Epithelial cell of umbilical artery (primary cell): ENCODE measurements at places on chromosomes 7 and 10. TPM values are rescaled to one million over a fixed set of nuclear protein-coding genes. Genes with fewer than 3 reads are reported as not detected.

Gene SH2D4B
- total RNA-seq = under 0.01 and 0.30 TPM in 2 replicates

Gene BAZ1B
- 43.5 and 58.8 TPM in 2 replicates for total RNA-seq

Gene DNAJB6
- total RNA-seq = 107 and 134 TPM in 2 replicates

Gene RNF148
- 0.32 and 1.1 TPM in 2 replicates for total RNA-seq

Gene DDX50
- 52.6 and 63.5 TPM in 2 replicates for total RNA-seq

Gene GBX1
- not detected in 2 replicates for total RNA-seq

Gene CYP3A7
- total RNA-seq = not detected in 2 replicates

Gene RHBDD2
- 8.8 and 11.0 TPM in 2 replicates for total RNA-seq

Gene AZGP1
- not detected in 2 replicates for total RNA-seq

Gene TMEM139
- total RNA-seq = under 0.01 and 0.61 TPM in 2 replicates

Gene GRK5
- total RNA-seq = 22.1 and 26.3 TPM in 2 replicates

Gene GIMAP5
- 4.2 and 8.1 TPM in 2 replicates for total RNA-seq

Gene MMD2
- total RNA-seq = not detected in 2 replicates

Gene GSTO2
- total RNA-seq = 0.32 and 0.91 TPM in 2 replicates

Gene CLIP2
- total RNA-seq = 25.5 and 29.9 TPM in 2 replicates

Gene IGF2BP3
- 129 and 161 TPM in 2 replicates for total RNA-seq

Gene SP8
- not detected in 2 replicates for total RNA-seq

Gene CRPPA
- 1.3 and 1.7 TPM in 2 replicates for total RNA-seq

Gene SEC31B
- 0.97 and 2.0 TPM in 2 replicates for total RNA-seq
